T-helper 1 cell (primary cell): ENCODE measurements at places on chromosomes 7 and 10.

DNA sequence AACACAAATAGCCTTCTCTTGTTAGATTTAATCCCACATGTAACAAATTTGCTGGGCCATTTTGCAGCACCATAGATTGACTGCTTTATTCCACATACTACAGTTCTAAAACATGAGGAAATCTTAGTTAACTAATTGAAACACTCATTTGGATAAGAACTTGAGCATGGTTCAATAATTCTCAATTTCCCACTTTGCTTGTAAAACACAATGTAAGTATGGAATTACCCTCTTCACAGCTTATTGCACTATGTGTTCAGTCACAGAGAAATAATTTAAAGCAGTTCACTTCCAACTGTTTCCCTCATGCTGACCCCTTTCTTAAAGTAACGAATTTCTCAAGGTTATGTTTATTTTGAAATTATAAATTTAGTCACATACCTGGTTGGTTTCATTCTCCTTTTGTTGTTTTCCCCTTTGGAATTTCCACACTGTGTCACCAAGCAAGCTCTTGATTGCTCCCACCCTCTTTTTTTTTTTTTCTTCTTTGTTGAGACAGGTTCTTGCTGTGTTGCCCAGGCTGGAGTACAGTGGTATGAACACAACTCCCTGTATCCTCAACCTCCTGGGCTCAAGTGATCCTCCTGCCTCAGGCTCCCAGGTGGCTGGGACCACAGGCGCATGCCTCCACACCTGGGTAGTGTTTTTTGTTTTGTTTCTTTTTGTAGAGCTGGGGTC lies 425.4 kb downstream of the EXOC4 start:
- DNase-seq, result no peak

DNA sequence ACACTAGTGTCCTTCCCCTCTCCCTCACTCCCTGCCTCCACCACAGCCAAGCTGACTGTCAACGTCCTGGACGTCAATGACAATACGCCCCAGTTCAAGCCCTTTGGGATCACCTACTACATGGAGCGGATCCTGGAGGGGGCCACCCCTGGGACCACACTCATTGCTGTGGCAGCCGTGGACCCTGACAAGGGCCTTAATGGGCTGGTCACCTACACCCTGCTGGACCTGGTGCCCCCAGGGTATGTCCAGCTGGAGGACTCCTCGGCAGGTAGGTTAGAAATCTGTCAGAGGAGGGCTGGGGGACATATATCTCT lies 24.9 kb upstream of the VSIR start:
- DNase-seq, result no peak

GRCh38 chr7:127625331-127625730 lies 7.4 kb upstream of the PAX4 start:
- no peak for DNase-seq

DNA sequence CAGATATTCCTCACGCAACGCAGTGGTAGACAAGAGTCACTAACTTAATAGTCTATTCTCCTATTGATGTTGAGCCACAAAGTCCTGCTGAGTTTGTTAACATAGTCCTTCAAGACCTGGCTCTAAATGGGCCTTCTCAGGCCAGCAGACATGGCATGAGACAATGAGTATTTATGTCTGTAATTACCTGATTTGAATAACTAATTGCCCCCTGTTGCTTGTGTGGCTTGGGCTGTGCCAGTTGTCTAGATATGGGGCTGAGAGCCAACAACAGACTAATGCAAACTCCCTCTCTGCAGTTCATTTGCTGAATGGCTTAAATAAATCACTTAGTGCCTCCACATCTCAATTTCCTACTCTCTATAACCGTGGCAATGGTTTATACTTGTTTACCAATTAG lies 65.5 kb upstream of the VWC2 start:
- DNase-seq, result no peak

DNA sequence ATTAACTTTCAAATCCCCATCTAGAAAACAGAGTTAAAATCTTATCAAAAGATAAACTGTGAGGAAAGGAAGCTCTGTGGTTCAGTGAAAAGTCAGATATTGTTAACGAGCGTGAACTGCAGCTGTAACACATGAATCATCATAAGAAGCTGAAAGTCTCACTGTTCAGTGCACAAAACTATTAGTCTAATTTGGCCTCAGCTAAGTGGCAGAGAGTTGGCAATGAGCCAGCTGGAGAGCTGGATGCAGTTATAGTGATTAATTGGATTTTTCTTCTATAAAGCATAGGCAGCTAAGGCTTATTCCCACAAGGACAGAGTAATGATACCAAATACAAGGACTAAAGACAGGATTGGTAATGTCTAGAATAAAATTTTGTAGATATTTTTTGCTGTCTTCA lies 101.1 kb upstream of the ABCB5 start:
- no peak for DNase-seq

DNA sequence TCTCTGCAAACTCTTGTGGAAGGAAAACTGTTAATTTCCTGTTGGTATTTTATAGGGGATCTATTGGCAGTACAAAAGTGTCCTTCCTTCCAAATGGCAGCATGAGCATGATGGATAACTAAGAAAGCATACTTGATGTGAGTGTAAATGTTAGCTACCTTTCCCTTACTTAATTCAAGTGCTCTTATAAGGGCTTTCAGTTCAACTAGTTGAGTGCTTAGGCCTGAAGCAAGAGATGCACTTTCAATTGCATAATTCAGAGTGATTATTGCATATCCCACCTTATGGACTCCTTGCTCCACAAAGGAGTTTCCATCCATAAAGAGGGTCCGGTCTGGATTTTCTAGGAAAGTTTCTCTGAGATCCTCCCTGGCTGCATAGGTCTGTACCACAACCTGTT lies 56.3 kb upstream of the CYP2C8 start:
- DNase-seq, result no peak

DNA sequence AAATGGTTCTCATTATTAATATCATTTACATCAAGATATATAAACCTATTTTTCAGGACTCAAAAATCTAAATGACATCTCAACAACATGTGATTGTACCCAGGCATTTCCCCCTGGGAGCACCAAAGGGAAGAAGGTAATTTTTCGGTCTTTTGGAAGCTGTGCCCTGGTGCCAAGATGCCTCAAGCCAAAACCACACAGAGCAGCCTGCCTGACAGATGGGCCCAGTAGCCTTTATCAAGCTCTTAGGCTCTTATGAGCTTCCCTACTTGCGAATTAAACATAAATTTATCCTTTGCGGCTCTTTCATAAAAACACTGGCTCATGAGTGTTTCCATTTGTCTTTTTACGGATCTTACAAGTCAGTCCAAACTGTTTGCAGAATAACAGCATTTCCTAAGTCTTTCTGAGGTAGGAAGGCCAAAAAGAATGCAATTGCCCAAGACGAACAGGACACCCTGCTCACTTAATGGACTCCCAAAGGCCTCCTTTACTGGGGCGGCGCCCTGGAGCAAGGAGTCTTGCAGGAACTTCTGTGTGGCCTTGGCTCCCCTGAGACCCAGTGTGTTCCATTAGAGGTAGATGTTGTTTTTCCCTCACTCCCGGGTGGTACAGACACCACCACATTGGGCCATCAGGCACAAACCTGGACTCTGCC lies 4.1 kb upstream of the RASSF4 start:
- DNase-seq, result no peak

DNA sequence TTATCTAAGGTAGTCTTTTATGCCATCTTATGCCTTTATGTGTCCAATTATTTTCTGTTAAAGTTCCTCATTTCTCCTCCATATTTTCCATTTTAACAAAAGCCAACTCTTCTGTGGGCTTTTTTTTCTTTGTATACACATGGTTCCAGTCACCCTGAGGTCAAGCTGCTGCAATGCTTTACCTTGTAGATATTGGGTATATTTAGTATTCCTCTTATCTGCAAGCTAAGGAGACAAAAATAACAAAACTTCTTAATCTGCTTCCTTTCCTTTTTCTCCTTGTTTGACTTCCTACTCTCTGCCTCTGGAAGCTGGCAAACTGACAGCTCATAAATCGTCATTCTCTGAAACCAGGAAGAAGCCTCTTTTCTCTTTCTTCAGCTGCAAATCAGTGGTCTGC lies 885.0 kb upstream of the LRRN3 start:
- DNase-seq, result no peak

GRCh38 chr7:30906515-30907240 lies 5.0 kb upstream of the AQP1 start:
- DNase-seq, result no peak

GRCh38 chr10:12608761-12609160 lies 259.4 kb downstream of the CAMK1D start:
- no peak for DNase-seq

- DNase-seq, result no peak
These were observed 96.8 kb downstream of the GLCCI1 start for GRCh38 chr7:8065356-8065813.

- no peak for DNase-seq
These were observed 130.7 kb downstream of the REEP3 start for GRCh38 chr10:63651864-63652263.

GRCh38 chr7:133829336-133829897 lies 297.7 kb upstream of the LRGUK start:
- no peak for DNase-seq

- DNase-seq, result no peak
These were observed 1.2 kb downstream of the TRDMT1 start for GRCh38 chr10:17200001-17200911.

- no peak for DNase-seq
These were observed 37.7 kb downstream of the CDK13 start for GRCh38 chr7:39987641-39988347.

GRCh38 chr7:87451187-87451586 lies 24.3 kb downstream of the ABCB4 start:
- no peak for DNase-seq

- no peak for DNase-seq
These were observed 189.1 kb downstream of the DNAH11 start for GRCh38 chr7:21731977-21732376.

DNA sequence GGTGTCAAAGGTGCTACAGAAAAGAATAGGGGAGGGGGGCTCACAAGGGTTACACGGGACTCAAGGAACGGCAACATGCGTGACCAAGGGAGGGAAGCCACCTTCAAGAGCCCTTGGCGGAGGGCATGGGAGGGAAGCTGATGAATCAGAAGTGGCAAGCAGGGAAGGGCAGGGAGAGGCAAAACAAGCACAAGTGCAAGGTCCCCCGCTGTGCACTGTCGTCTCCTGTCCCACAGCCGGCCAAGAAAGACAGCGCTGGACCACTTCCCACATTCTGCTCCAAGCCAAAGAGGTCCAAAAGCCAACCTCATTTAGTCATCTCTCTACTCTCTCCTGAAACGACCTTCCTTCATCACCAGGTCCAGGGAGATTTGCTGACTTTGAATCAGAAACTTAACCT lies 102.7 kb downstream of the CALN1 start:
- no peak for DNase-seq

- DNase-seq, result no peak
These were observed 33.1 kb downstream of the GLRX3 start for GRCh38 chr10:130169136-130169859.

DNA sequence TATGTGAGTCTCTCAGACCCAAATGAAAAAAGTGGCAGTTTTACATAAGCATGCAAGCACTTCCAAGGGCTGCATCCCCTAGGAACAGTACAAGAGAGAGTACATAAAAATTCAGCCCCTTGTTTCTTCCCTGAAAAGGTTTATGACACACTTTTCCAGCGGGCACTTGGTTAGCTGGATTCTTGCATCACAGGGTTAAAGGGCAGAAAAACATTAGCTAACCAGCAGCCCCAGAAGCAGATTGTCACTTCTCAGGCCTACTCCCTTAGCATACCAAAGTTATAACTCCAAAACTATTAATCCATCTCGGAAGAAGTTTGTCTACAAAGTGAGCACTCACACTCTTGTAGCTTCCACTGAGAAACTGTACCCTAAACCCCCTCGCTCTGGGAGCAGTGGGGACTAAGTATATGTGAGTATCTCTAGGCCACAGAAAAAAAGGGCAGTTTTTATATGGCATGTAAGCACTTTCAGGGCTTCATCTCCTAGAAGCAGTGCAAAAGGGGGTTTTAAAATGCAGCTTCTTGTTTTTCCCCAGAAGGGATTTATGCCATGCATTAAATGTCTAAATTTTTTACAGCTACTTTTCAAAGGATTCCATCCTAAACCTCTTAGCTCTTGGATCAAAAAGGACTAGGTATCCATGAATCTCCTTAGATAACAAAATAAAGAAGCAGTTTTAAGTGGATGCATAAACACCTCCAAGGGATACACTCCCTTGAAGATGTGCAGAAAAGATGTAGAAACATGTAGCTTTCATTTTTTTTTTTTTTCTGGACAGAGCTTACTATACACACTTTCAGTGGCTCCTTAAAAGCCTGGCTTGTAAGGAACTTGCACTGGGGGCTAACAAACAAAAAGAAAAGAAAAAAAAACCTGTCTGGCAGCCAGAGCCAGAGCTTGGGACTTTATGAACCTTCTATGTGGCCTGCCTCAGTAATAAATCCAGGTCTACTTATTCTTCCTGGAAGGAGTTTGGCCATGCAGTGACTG lies 956.7 kb downstream of the CCSER2 start:
- no peak for DNase-seq
